Osteocyte (in vitro differentiated cells): ENCODE measurements at places on chromosomes 1 and 21.

- DNase-seq, result no peak
These were observed 153.7 kb downstream of the COL11A1 start for GRCh38 chr1:102954576-102954975.

DNA sequence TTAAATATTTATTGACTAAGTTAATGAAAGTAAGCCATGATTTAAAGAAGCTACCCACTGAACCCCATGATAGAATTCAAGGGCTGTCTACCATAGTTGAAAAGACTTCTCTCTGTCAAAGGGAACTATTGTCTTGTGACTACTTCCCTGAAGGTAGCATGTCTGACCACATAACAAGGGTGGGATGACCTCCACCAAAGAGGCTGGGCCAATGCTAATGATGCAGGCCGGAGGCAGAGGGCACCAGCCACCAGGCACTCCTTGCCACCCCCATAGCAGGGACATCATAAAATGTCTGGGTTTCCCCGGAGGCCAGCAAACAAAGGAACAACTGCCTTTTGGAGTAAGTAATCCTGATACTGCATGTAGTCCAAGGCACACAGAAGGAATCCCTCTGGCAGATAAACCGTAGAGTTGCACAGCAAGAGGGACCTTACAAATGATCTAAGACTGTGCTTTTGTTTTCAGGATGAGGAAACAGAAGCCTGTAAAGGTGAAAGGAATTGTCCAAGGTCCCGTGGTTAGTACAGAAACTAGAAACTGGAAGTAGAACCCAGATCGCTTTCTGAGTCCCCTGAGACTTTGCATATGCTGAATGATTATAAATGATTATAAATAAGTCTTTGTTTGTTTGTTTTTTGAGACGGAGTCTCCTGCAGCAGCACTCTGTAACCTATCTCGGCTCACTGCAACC lies 33.5 kb upstream of the ITPKB start:
- DNase-seq, result no peak

GRCh38 chr1:35706846-35707600 lies 11.7 kb downstream of the C1orf216 start:
- DNase-seq, result no peak

- no peak for DNase-seq
These were observed 125.5 kb upstream of the SERBP1 start for GRCh38 chr1:67555461-67556296.

- DNase-seq, result no peak
These were observed 126.1 kb downstream of the HMCN1 start for GRCh38 chr1:185860311-185860710.

DNA sequence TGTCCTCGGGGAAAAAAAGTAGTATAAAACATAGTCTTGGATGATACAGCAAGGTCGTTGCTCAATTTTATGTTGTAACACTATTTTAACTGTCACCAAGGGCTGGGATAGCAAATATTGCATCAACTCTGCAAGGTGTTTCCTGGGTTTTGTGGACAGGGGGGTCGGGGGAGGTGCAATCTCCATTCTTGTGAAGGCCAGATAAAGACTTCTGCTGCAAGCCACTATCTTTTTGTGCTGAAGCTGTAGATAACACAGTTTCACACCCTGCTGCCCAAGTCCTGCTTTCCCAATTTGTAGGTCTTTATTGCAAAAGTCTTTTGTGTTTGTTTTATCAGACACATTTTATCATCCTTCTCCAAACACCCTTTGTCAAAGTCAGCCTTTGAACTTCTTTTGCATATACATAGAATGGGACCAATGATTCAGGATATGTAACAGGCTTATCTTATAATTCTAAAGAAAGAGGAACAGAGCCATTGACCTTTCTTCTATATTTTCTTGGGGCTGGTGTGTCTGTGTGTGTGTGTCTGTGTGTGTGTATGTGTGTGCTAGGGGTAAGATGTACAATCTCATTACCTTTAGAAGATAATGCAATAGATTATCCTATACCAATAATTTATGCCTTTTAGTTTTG lies 140.6 kb downstream of the RUNX1 start:
- DNase-seq, result no peak

DNA sequence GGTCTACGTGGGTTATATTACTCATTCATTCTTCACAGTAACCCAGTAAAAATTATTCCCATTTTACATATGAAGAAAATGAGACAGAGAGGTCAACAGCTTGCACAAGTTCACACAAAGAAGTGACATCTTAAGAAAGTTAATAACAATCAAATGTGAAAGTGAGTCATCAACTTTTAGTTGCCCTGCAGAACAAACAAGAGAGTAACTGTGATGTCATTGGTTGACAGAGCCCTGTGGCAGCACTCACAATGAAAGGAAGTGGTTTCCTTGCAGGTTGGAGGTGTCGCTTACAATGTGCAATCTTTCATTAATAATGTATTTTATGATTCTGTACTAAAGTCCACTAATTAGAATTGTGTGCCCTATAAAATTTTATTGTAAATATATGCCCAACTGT lies 369.6 kb downstream of the RYR2 start:
- no peak for DNase-seq

DNA sequence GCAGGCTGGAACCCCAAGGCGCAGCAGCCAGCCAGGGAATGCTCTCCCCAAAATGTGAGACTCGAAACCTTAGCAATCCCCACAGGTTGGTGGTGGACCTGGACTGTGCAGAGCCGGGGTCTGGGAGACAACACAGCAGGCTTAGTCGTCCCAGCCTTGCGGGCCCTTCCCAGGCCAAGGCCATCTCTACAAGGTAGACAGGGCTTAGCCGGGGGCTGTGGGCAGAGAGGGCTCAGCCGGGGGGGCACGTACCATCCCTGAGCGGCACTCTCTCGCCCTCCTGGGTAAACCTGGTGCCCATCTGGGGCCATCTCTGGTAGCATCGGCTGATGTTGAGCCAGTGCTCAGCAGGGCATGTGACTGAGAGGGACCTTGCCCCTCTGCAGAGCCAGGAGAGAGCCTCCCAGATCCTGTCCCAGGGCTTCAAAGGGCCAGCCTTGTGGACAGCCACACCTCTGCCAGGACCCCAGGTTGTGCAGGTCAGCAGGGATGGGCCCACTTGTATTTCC lies 2.2 kb upstream of the ACTRT2 start:
- no peak for DNase-seq

- no peak for DNase-seq
These were observed 128.9 kb downstream of the SIK1 start for GRCh38 chr21:43297989-43298388.

GRCh38 chr1:215529571-215529970 lies 37.5 kb upstream of the KCTD3 start:
- no peak for DNase-seq

- no peak for DNase-seq
These were observed 77.1 kb upstream of the SCCPDH start for GRCh38 chr1:246647113-246647512.

GRCh38 chr1:2208309-2209239 lies 14.0 kb upstream of the FAAP20 start:
- DNase-seq, result peak; percentile 94

- DNase-seq, result no peak
These were observed 137.3 kb upstream of the EDN2 start for GRCh38 chr1:41621791-41622190.

- no peak for DNase-seq
These were observed 25.7 kb downstream of the PRMT2 start for GRCh38 chr21:46661211-46661625.

- DNase-seq, result no peak
These were observed 15.1 kb downstream of the IFNAR1 start for GRCh38 chr21:33339918-33340317.

DNA sequence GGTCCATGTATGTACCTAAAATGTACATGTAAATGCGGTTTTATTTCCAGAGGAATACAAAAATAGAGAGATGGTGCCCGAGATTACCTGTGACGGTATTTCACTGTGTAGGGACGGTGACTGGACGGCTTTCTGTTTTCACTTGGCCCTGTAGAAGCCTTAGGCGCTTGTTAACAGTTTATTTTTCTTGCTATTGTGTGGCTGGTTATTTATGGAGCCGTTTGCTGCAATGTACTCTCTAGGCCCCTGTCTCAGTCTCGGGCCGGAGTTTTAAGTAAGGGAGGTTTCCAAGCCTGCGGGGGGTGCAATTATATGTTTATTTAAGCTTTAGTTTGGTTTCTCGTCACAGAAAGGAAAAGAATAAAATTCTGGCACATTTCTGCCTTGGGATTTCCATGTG lies 413 bp downstream of the EFCAB7 start:
- DNase-seq, result no peak

- DNase-seq, result no peak
These were observed 11.7 kb downstream of the SYDE2 start for GRCh38 chr1:85189120-85189519.

- DNase-seq, result no peak
These were observed 25.4 kb downstream of the INTS7 start for GRCh38 chr1:212010004-212010403.

GRCh38 chr21:41326414-41327080 lies 9.9 kb downstream of the FAM3B start:
- no peak for DNase-seq

GRCh38 chr1:235507623-235508022 lies 3.4 kb upstream of the B3GALNT2 start:
- no peak for DNase-seq

DNA sequence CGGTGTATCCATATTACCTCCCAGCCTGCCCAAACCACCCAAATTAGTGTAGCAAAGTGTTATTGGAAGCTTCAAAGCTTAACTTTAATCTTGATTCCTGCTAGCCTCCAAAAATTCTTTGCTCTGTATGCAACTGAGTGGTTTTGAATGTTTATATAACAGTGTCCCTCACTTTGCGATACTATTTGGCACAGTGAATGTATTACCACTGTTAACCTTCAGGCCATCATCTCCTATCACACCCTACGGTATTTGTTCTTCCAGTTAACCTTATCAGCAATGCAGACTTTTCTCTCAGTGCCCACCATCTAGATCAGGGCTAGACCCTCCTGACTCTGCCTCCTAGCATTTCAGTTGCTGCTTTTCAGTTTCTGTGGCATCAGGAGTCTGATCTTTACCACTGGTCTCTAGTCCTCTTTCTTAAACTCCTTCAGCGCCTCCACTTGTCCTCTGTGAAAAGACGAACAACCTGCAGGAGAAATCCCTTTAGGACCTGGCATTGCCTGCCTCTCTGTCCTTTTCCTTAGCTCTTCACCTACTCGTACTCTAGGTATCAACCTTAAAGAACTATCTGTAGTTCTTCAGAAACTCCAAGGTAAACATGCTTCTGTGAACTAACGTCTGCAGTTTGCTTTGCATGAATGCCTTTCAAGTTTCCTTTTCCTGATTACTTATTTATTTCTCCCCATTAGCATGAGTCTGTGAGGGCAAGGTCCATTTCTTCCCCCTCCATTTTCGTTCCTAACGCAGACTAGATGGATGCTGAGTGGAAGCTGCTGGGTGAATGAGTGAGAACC lies 71.7 kb downstream of the SNX7 start:
- no peak for DNase-seq

- no peak for DNase-seq
These were observed 22.3 kb downstream of the BLZF1 start for GRCh38 chr1:169390303-169390702.

GRCh38 chr1:200699871-200700270 lies 30.2 kb upstream of the DDX59 start:
- no peak for DNase-seq

GRCh38 chr1:106748606-106749005 lies 307.9 kb upstream of the PRMT6 start:
- DNase-seq, result no peak

- DNase-seq, result no peak
These were observed 16.4 kb upstream of the ATP1A1 start for GRCh38 chr1:116356673-116357072.

DNA sequence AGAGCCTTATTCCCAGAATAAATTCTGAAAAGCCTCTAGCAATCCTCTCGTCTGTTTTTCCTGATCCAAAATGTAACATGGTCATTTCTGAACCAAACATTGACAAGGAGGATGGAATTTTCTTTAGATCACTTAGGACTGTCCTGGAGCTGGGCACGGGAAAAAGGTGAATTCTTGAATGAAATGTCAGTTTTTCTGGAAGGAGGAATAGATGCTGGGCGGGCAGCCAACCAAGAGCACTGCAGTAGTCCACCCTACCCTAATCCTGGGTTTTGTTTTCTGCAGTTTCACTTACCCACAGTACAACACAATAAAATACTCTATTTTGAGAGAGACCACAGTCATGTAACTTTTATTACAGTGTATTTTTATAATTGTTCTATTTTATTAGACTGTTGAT lies 20.9 kb downstream of the RIT1 start:
- DNase-seq, result no peak

DNA sequence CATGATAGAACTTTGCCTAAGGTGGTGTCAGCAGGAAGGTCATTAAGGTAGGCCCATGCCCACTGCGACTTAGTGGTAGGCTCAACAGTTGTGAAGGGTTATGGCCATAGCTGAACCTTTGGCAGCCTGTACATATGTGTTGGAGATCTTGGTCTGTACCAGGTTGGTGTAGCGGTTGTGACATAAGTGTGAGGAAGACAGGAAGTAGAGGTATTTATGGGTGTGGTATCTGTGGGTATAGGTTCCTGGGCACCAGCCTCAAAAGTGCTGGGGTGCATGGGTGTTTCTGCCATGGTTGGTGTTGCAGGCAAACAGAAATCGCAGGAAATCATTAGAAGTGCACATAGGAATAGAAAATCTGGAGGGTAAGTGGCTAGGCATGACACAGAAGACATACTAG lies 18.6 kb upstream of the LRIF1 start:
- DNase-seq, result no peak

DNA sequence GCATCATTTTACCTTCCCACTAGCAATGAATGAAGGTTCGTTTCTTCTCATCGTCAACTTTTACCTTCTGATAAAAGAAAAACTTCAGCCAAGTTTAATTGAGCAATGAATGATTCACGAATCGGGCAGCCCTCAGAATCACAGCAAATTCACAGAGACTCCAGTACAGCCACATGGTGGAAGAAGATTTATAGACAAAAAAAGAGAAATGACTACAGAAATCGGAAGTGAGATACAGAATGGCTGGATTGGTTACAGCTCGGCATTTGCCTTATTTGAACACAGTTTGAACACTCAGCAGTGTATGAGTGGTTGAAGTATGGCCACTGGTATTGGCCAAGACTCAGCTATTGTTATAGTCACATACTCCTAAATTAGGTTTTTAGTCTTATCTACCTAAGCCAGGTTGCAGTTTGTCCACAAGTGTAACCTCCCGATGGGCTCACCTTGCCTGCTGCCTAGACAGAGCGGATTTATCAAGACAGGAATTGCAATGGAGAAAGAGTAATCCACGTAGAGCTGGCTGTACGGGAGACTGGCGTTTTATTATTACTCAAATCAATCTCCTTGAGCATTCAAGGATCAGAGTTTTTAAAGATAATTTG lies 15.3 kb downstream of the AK4 start:
- DNase-seq, result no peak

DNA sequence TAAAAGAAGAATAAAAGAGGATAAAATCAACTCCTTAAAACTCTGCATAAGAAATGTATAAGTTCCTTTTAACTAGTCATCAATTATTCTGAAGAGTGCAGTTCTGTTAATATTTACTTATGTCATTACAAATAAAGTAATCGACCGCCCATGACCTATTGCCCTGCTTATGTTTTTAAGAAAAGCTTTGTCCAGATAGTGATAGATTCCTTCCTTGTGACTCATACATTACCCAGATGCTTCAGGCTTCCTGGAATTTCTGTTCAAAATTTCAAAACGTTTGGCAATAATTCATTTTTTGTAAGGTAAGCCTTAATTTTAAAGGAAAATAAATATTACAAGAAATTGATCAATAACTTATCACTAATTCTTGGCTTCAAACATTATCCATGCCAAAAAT lies 918.2 kb upstream of the ADGRL2 start:
- no peak for DNase-seq
